ENCODE measurements at places on chromosomes 1 and 21. TPM values are rescaled to one million over a fixed set of nuclear protein-coding genes. Genes with fewer than 3 reads are reported as not detected.

The CTSS gene
- 554 TPM for total RNA-seq

DNA sequence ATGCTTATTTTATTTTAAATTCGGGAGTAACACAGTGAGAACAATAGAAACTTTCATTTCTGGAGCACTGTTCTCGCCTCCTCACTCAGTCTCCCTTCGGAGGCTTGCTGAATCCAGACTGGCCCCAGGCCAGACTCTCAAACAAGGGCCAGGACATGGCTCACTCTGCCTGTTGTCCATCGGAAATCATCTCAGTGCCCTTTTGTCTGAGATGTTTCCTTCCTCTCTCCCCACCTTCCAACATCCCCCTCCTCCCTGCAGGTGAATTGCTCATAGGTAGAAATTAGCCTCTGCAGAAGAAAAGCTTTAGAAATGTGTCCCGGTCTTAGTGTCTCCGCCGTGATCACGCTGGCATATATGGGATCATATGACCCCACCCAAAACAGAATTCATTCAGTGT lies 55.2 kb downstream of the ERG start:
- no peaks in the 10 kb centered on the region for H3K27me3 ChIP-seq
- no peak overlapping the region for H3K4me3 ChIP-seq
- H3K27ac ChIP-seq, result no peak overlapping the region

The SPRR1A gene
- total RNA-seq, result not detected

The EMC1 gene
- 35.3 TPM for total RNA-seq

DNA sequence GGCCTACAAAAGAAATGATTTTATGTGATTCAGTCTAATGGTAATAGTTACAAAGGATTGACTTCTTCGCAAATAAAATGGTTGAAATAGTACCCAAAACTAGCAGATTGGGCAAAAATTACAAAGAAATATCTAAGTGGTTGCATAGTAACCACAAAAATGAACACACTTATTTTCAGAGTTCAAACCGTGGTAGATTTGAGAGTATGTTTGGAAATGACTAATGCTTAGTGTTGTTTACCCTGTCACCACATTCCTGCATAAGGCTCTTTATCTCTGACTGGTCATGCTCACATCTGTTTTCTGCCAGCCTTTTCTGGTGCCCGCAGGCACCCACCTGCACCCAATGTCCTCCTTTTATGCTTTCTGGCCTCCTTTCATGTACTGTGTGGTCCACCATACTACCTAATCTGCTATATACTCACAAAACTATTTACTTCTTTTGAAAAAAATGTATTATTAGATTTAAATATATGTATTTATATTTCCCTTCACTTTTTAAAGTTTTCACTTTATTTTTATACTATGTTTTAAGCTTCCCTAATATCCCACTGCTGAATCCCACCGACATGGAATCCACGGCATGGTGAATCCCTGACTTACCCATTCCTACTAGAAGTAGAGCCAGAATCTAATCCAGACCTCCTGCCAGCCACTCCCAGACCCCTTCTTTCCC lies 30.3 kb downstream of the PTPRC start:
- H3K27me3 ChIP-seq, result no peaks in the 10 kb centered on the region
- no peaks in the 10 kb centered on the region for H3K36me3 ChIP-seq
- DNase-seq, result no peak
- H3K4me1 ChIP-seq, result no peaks in the 10 kb centered on the region
- no peak overlapping the region for H3K4me3 ChIP-seq
- no peak overlapping the region for H3K27ac ChIP-seq
